AG04449 (cell line): ENCODE measurements at places on chromosomes 6 and 20.

DNA sequence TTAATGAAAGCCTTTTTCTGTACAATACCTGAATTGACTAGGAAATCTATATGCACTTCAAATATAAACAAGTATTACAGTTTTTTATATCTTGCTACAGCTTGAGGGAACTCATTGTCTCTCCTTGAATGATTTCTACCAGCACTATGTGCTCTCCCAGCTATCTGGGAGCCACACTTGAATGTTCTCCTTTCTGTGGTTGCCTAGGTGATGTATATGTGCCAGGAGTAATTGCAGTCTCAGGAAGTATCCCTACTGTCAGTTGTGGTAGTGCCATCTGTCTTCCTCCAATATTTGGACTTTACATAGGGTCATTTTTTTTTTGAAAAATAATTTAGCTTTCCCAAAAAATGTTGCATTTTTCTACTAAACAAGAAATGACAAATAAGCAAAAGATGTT, 288.0 kb upstream of the PLCB4 start:
- no peak for DNase-seq

DNA sequence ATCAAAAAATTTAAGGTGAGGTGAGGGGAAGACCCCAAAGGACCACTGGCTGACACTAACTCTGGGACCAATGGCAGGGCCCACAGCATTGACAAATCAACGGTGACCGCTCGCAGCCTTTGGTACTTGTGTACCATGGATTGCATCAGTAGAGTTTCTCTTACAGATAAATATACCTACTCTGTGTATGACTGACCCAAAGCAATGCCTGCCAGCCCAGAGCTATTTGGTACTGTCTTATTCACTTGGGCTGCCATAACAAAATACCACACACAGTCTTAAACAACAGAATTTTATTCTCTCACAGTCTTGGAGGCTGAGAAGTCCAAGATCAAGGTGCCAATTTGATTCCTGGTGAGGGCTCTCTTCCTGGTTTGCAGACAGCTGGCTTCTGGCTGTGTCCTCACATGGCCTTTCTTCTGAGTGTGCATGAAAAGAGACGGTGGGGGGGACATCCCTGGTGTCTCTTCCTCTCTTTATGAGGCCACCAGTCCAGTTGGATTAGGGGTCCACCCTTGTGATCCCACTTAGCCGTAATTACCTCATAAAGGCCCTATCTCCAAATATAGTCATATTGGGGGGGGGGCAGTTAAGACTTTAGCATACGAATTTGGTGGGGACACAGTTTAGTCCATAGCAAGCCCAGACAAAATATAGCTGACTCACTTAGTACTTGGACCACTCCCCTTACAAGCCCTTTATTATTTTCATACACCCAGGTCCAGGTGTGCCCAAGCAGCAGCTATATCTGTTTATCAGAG, 336.3 kb downstream of the CD83 start:
- DNase-seq = no peak

DNA sequence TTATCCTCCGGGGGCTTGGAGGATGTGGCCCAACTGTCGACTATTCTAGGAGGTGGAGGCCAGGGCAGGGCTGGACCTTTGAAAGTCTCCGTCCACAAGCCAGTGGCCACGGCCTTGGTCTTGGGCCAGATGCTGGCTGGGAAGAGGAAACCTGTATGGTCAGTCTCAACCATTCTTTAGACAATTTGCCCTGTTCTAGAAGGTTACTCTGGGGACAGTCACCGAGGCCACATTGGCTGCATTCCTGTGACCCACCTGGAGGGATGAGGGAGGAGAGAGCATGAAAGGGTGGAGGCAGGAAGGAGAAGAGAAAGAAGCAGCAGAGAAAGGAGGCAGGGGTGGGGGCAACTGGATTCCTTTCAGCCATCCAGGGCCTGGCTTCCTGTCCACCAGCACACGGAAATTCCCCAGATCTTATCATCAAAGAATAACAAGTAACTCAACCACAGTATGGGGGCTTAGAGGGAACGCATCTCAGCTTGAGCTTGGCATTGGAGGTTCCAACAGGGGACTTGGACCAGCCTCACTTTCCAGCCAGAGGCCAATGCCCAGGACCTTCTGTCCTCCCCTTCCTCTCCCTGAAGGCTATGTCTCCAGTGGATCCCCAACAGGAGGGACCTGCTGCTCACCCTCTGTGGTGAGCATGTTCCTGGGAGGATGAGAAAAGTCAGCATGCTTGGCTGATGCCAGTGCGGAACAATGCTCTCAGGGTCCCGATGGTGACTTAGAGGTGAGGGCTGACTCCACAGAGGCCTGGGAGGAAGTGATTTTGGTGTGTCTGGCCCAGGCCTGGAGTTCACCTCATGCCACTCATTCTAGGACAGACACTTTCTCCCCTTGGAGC, 30.4 kb downstream of the TGM2 start:
- no peak for DNase-seq

DNA sequence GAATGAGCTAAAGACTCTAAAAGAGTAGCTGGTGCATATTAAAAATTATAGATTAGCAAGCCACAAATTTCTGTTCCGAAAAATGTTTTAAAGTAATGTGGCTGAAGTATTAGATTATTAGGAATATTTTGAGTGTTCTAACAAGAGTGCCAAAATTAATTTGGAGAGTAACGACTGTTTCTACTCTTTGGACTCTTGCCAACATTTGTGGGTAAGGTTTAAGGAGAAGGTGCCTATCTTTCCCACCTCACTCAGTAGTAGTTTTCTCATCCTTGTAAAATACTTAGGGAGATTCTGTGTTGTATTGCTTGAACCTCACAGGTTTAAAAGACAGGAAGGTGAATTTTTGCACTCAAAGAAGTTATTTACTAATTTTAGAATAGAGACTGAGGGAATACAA, 5.0 kb downstream of the HSF2 start:
- no peak for DNase-seq

DNA sequence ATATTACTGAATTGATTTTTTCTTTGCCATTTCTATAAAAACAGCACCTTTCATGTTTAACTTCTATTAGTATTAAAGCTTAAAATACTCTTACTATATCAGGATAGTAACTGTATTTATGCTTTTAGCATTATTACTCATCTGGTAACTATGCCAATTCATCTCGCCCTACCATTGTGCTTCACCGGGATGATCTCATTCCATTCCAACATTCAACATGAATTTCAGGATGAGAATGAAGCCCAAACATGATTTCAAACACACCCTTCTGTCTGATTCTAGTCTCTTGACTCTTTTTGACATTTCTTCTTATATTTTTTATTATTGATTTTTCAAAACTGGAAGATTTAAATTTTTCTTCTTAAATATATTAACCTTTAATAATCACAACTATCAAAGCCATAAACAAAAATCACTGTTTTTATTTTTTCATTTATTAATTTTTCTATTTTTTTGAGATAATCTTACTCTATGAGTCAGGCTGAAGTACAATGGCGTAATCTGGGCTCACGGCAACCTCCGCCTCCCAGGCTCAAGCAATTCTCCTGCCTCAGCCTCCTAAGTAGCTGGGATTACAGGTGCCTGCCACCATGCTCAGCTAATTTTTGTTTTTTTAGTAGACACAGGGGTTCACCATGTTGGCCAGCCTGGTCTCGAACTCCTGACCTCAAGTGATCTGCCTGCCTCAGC, 46.7 kb downstream of the GJA1 start:
- DNase-seq = peak; percentile 34

- no peak for DNase-seq
Observed at GRCh38 chr6:46138281-46138680, 8.5 kb downstream of the ENPP4 start.

GRCh38 chr6:132147530-132148011, 196.4 kb upstream of the CCN2 start:
- peak; percentile 99 for DNase-seq

GRCh38 chr6:106188104-106188794, 102.1 kb downstream of the PRDM1 start:
- no peak for DNase-seq

DNA sequence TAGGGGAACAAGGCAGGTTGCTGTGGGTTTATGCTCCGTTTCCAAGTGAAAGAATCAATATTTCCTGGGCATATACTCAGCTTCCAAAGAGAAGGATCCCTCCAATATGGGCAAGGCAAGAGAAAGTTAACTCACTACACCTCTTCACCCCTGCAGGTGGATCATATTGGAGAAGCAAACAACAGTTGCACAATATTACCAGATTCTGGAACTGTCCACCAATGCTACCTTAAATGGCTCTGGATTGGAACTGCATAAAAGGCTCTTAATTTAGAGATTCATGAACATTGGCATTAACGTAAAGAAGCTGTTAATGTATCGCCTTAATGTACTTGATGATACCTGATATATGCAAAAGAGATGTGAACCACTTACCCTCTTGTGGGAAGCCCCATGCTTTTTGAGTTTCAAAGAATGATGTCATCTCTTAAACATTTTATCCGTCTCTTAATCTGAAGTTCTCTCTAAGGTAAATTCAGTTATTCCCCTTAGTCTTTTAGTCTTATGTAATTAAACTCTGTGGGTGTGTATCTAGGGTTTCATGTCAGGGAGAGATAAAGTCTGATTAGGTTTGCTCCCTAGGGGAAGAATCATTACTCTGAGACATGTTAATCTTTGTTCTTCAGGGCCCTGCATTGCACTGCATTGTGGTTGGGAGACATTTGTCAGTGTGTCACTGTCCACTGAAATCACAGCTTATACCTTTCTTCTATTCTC, 99.5 kb downstream of the PHACTR1 start:
- DNase-seq = no peak

GRCh38 chr6:66865771-66866170, 1158.7 kb upstream of the EYS start:
- DNase-seq = no peak

DNA sequence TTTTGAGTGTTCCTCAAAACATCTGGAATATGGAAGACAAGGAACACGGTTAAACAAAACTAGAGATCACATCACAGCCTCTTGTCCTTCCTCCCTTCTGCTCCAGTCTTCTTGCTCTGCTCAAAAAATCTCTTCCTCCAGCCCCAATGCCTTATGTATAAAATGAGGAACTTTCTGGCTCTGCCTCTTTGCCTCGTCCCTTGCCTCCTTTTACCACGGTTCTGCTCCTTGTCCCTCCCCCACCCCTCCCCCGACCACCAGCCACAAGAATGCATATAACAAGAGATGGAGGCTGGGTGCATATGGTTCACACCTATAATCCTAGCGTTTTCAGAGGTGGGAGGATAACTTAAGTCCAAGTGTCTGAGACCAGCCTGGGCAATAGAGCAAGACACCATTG, 43.6 kb downstream of the PLAGL2 start:
- no peak for DNase-seq

GRCh38 chr20:62998449-62998848, 8.3 kb downstream of the BHLHE23 start:
- DNase-seq = no peak

DNA sequence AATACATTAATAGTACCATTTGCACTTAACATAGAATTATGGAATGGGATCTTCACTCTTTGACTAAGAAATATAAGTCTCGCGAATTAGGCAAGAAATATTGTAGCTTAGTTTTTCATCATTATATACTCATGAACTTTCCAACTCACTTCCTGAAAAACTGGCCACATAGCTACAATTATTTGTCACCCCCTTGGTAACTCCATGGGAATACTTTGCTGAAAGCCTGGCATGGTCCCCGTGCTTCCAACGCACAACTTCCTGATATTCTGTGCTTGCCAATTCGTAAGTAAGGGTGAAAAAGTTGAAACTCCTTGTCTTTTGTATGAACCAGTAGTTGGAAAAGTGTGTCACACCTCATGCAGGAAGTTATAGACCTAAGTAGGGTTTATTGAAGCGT, 23.7 kb upstream of the HLA-DQA1 start:
- DNase-seq = no peak

DNA sequence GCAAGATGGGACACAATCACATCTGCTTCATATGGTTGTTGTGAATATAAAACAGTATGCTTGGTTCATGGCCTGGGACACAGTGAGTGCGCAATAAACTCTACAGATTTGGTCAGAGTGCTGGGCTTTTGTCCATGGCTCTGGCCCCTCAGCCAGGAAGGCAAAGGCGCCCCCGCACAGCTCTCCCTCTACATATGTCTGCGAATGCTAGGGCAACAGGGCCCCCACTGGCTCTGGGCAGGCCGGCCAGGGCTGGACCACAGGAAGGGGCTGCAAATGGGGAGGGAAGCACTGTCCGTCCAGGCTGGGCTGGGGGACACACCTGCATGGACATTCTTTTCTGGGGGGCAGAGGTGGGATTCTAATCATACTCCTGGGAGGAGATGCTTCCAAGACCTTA, 151.8 kb upstream of the MLN start:
- DNase-seq = no peak

DNA sequence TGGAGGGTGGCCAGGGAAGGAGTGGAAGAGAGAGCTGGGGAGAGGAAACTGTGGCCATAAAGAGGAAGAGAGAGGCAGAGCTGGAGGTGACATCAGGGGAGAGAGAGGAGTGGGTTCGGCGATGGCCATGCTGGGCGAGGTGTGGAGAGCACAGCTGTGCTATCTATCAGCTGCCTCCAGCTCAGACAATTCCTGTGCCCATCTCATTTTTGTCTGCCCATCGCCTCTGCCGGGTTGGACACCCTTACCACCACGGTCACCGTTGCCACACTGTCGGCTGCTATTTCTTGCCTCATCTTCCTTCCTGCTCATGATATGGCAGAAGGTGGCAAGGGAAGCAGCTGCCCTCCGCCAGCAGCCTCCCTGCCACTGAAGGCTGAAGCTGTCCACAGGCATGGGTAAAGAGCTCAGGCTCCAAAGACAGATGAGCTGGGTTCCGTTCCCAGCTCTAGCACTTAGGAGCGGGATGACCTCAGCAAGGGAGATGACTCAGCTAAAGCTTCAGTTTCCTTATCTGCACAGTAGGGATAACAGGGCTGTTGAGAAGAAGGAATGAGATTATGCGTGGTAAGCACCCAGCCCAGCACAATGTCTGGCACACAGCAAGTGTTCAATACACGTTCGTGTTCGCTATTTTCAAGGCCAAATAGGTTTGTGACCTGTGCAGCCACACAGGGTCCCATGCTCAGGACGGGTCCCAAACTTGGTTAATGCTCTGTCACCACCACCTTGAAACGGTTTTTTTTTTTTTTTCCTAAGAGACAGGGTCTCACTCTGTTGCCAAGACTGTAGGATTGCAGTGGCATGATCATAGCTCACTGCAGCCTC, 21.9 kb upstream of the TAF8 start:
- no peak for DNase-seq

GRCh38 chr20:41657655-41658054, 39.5 kb upstream of the CHD6 start:
- no peak for DNase-seq
